Stimulated activated CD4-positive, alpha-beta T cell treated with anti-CD3 and anti-CD28 coated beads, Interleukin-15, amount 100 ng/mL, for 48 hours (primary cell): ENCODE measurements at places on chromosomes 5 and 9.

DNA sequence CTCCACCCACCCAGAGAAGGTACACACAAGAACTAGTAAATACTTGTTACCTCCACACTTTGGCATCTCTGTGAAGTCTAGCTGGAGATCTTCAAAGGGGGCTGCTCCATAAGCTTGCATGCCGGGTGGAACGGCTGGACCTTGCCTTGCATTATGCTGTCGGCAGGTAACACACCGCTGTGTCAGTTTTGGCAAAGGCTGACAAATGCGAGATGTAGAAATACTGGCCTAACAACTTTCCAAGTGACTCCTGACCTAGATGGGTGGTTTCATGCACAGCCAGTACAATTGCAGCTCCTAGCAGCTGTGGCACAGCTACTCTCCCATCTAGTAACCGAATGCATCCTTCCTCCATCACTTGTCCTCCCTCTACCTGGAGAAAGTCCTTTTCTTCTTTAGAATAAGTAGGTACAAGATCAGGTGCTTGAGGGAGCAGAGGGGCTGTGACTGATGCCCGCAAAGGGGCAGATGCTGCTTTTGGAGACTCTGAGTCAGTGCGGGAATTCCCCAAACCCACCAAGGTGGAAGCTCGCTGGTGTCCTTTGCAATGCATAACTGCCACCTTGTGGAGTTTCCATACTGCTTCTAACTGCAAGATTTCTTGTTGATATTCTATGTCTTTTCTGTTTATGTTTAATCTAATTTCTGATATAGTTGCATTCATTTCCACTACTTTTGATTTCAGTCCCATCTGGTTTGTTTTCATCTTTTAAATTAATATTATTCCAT, 78.4 kb downstream of the TMEM161B start:
- DNase-seq = no peak

DNA sequence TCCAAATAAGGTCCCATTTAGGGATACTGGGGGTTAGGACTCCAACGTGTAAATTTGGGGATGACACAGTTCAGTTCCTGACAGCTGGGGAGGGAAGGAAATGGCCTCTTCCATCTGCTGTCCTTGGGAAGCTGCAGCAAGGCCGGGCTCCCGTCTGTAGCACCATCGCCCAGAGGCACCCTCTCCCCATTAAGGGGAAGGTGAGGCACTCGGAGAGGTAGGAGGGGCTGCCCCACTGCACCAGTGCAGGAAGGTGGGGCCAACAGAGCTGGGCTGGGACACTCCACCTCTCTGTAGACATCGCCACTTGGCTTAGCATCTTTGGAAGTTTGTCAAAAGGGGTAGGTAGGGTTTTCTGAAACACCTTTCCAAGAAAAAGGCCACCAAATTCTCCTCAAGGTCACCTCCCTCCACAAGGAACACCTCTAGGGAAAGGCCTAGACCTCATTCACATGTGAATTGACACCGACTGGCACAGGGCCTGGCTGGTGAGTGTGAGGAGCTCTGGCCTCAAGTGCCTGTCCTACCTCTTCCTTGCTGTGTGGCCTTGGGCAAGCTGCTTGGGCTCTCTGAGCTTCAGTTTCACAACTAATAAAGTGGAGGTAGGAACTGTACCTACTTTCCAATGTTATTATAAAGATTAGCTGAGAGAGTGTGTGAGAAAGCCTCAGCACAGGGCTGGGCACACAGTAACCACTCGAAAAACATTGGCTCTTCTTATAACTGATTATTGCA, 75.0 kb upstream of the NEURL1B start:
- DNase-seq = no peak

- no peak for DNase-seq
These were observed 120.9 kb downstream of the WNK2 start for GRCh38 chr9:93304574-93305496.

- peak; percentile 57 for DNase-seq
These were observed at the start of gene GFPT2 for GRCh38 chr5:180353048-180353979. Gene GFPT2, minus strand, starts transcription at chr5:180353336. Its CDS starts 119 bp downstream, at chr5:180353217.

- no peak for DNase-seq
These were observed 20.3 kb downstream of the PAEP start for GRCh38 chr9:135581636-135582426.

- no peak for DNase-seq
These were observed 13.7 kb upstream of the NXNL2 start for GRCh38 chr9:88521308-88521707.

- DNase-seq = no peak
These were observed 10.9 kb downstream of the CNTRL start for GRCh38 chr9:121085661-121086060.

- no peak for DNase-seq
These were observed 4.9 kb downstream of the TRIM7 start for GRCh38 chr5:181199881-181200638.

- no peak for DNase-seq
These were observed 1.9 kb downstream of the TEX53 start for GRCh38 chr9:114655689-114656088.

DNA sequence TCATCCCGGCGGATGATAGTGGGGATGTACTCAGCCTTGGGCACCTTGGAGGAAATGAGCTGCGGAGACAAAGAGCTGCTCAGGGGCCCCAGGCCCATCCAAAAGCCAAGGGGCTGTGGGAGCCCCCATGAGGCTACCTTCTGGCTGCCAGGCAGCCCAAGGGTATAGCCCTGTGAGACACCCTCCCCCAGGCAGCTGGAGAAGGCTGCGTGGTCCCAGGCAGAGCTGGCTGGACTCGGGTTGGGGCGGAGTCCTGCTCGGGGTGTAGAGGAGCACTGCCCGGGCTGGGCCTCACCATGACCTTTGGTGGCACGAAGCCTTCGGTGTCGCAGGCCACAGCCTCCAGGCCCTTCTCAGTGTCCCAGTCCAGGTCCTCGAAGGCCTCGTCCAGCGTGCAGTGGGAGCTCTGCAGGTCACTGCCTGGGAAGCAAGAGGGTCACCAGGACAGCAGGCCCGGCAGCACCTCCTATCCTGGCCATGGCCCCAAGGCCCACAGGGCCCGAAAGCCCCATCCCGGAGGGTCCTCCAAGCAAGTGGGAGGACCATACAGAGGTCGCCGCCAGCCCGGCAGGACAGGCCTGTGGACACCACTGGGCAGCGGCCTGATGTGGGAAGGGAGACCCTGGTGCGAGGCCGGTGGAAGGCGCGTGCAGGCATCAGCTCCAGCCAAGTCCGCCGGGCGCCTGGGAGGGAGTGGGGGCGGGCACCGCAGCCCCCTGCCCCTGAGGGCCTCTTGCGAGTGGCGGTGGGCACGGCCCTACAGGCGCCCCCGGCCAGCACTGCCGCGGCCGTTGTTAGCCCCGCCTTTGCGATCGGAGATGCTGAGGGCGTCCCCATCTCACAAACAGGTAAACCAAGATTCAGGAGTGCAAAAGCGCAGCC, 6.1 kb downstream of the NSMF start:
- DNase-seq = no peak

- DNase-seq = no peak
These were observed 327.7 kb upstream of the TNC start for GRCh38 chr9:115445655-115446054.

GRCh38 chr9:136762915-136763648, 1.2 kb downstream of the LCN15 start:
- DNase-seq = peak; percentile 26

DNA sequence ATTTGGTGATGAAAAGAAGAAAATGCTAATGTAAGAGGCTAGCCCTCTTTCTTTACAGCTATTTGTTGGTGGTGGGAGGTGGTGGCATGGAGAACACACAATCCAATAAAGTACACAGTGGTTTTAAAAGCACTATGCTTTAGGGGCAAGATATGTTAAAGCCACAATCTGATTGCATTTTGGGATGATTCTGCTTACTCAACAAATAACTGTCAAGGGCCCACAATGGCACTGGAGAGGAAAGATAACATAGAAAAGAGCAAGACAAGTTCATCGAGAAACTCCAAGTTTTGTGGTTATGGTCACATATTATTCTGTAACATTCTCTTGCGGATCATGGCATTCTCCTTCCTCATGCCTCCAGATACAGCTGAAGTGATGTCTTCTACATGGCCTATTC, 38.8 kb downstream of the OTP start:
- DNase-seq = no peak

- no peak for DNase-seq
These were observed 25.1 kb downstream of the QRFP start for GRCh38 chr9:130871395-130872062.

DNA sequence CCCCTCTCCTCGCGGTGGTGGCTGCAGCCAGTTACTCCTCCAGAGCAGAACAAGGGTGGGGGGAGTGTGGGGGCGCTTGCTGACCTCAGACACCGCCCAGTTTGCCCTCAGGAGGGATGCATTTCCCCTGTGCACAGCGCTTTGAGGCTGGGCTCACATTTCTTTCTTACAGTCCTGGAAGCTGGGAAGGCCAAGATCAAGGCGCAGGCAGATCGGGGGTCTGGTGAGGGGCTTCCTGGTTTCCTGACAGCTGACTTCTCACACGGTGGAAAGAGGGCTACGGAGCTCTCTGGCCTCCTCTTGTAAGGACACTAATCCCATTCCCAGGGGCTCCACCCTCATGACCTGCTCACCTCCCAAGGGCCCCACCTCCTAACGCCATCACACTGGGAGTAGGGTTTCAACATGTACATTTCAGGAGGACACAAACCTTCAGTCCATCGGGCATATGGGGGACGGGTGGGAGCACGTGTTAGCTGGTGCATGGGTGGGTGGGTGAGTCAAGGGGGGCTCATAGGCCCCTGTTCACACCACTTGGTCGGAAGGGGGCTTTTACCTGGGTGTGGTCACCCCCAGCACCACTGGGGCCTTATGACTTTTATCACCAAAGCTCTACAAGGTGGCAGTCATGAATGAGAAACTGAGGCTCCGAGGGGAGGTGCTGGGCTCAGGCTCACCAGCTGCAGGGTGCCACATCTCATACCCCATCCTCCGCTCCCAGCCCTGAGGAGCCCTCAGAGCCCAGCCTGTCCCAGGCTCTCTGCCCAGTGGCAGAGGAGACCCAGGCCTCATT, 7.7 kb upstream of the SCGB3A1 start:
- no peak for DNase-seq

DNA sequence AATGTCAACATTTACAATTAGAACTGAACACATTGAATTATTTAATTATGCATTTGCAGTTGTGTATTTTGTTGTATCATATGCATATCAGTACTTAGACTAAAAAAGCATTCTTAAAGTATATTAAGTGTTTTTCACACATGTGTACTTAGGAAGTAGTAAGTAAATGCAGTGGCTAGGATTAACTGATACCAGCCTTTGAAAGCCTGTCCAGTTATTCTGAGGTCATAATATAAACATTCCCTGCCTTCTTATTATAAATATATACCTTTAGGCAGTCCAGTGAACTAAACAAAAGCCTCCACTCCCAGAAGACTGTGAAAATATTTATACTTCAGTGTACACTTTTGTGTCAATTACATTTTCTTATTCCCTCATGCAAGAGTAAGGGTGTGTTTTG, 83.8 kb downstream of the TLE4 start:
- no peak for DNase-seq

GRCh38 chr9:123834889-123835562, 94.9 kb downstream of the DENND1A start:
- DNase-seq = no peak

DNA sequence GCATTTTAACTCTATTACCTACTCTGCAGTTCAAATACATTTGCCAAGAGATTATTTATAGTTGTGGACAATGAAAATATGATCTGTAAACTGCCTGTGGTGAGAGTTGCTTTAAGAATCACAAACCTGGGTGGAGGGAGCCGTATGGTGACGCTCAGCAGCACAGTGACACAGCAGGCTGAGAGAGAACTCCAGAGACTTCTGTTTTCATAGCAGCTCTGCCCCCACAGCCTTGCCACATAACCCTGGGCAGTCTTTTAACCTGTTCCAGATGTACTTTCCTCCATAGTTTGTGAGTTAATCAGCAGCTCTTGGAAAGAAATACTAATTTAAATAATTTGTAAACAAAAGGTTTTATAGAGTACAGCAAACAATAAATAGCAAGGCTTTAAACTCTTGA, 450.5 kb downstream of the ELAVL2 start:
- DNase-seq = no peak

DNA sequence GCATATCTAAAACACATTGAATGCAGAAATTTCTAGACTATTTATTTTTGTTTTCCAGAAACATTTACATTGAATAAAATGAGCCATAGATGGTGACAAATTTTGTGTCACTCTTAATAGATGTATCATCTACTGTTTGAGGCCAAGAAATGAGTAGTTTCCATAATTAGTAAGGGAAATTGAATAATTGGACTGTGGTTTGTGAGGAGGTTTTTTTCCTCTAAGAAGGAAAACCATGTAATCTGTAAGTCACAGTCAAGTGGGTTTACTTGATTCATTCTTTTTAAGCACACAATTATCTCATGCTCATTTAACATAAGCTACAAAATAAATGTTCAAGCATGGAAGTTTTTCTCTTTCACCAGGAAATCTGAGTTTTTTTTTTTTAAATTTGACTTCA, 876.4 kb downstream of the NR2F1-AS1 start:
- DNase-seq = no peak

GRCh38 chr5:10975945-10976344, 214.9 kb upstream of the DAP start:
- no peak for DNase-seq

DNA sequence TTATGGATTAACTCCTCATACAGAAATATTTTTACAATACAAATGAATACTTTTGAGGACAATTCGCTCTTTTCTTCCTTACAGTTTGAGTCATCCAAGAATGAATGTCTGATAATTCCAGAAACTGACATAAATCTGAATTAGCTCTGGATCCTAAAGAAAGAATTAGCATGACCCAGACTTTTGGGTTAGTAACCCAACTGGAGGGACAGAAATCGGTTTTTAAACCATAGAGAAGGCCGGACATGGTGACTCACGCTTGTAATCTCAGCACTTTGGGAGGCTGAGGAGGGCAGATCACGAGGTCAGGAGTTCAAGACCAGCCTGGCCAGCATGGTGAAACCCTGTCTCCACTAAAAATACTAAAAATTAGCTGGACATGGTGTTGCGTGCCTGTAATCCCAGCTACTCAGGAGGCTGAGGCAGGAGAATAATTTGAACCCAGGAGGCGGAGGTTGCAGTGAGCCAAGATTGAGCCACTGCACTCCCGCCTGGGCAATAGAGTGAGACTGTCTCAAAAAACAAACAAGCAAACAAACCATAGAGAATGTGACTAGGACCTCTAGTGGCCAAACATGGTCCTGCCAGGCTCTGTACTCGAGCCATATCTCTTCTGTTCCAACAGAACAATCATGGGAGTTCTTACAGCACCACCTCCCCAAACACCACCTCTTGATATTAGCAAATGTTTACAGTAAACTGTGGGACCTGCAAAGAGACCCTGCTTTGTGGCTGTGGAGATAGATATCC, 44.8 kb downstream of the LURAP1L start:
- DNase-seq = no peak

DNA sequence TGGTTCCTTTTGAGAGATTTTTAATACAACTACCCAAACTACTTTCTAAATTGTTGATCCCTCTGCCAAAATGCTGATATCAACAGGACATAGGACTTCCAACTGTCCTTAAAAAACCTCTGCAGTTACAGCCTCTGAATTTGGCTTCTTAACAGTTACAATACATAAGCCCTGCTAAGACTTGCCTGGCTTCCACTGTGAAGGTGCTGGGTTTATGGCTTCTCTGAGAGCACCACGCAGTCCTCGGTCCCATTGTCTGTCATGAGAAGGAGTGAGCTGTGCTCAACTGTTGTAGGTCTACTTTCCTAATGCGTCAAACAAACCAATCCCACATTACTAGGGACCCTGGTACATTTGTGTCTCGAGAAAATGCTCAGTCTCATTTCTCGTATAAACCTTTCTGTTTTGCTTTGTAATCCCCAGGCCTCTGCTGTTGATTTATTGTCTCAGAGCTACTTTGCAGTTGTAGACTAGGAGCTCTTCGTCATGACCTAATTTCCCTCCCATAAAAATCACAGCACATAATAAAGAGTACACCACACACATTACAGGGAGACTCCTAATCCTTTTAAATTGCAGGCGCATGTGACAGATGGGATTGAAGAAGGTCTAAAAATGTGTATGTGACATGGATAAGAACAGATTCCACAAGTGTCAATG, 274.9 kb downstream of the NR3C1 start:
- DNase-seq = no peak
